Peyer's patch (tissue), 4 donors: ENCODE measurements at places on chromosomes 3 and 15.

GRCh38 chr3:193225302-193226125 is 15.5 kb upstream of the PLAAT1 start:
- DNase-seq: no peak
- H3K4me1 ChIP-seq: no peaks in the 10 kb centered on the region
- H3K4me3 ChIP-seq: no peak overlapping the region
- no peaks in the 10 kb centered on the region for H3K36me3 ChIP-seq
- no peaks in the 10 kb centered on the region for H3K27me3 ChIP-seq
- H3K27ac ChIP-seq: no peak overlapping the region

DNA sequence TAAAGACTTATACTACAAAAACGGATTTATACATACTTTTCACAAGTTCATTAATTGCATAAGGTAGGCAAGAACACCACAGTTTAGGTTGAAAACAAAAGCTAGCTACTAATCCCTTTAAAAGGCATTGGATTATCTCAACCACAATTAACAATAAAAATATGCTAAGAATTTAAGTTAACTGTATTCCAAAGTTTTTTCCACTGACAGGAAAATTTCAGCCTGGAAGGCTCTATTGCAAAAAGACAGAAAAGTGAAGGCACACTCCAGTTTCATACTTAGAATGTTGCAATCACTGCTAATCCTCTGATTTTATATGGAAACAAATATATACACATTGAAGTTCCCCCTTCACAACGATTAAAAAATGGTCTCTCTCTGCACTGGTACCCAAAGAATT is 71.5 kb downstream of the TJP1 start:
- H3K4me1 ChIP-seq: no peaks in the 10 kb centered on the region
- H3K36me3 ChIP-seq: peaks cover 8% of the 10 kb centered on the region
- no peak for DNase-seq
- H3K27ac ChIP-seq: no peak overlapping the region
- H3K4me3 ChIP-seq: no peak overlapping the region
- H3K27me3 ChIP-seq: no peaks in the 10 kb centered on the region

DNA sequence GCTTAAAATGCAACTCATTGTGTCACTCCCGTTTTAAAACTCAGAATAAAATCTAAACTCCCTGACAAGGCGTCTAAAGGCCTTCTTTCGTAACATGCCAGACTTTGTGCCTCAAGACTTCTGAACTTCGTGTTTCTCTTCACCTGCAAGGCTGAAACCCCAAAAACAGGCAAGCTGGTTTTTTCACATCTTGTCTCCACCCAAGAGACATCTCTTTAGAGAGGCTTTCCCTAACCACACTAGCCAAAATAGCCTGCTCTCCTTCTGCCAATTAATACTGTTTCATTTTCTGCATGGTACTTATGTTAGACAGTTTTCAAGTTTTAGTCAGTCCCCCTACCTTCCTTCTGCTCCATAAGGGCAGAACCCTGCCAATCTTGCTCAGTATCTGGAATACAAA is 41.6 kb downstream of the RAF1 start:
- peaks cover 39% of the 10 kb centered on the region for H3K4me1 ChIP-seq
- no peak overlapping the region for H3K27ac ChIP-seq
- H3K36me3 ChIP-seq: no peaks in the 10 kb centered on the region
- H3K27me3 ChIP-seq: no peaks in the 10 kb centered on the region
- H3K4me3 ChIP-seq: no peak overlapping the region

- H3K4me1 ChIP-seq: no peaks in the 10 kb centered on the region
- no peak overlapping the region for H3K27ac ChIP-seq
- H3K27me3 ChIP-seq: no peaks in the 10 kb centered on the region
- no peak overlapping the region for H3K4me3 ChIP-seq
- no peaks in the 10 kb centered on the region for H3K36me3 ChIP-seq
Measured at GRCh38 chr3:28698706-28699105, 350.1 kb upstream of the AZI2 start.

DNA sequence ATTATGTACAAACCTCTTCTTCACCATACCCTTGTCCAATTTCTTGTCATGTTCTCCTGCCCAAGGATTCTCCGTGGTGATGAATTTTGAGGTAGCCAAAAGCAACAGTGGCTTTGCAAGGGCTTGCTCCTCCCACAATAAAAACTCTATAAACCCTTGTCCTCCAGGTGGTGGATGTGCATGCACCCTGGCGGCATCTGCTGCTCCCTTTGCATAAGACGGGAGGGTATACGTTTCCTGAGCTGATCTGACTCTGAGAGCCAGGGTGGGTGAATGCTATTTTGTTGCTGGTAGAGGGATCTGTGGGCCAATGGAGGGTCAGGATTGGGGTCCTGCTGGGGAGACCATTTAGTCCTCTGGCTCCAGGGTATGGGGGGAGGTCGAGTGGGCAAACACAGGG is 5.4 kb downstream of the DNAH1 start:
- DNase-seq: no peak
- H3K27me3 ChIP-seq: no peaks in the 10 kb centered on the region
- no peak overlapping the region for H3K27ac ChIP-seq

DNA sequence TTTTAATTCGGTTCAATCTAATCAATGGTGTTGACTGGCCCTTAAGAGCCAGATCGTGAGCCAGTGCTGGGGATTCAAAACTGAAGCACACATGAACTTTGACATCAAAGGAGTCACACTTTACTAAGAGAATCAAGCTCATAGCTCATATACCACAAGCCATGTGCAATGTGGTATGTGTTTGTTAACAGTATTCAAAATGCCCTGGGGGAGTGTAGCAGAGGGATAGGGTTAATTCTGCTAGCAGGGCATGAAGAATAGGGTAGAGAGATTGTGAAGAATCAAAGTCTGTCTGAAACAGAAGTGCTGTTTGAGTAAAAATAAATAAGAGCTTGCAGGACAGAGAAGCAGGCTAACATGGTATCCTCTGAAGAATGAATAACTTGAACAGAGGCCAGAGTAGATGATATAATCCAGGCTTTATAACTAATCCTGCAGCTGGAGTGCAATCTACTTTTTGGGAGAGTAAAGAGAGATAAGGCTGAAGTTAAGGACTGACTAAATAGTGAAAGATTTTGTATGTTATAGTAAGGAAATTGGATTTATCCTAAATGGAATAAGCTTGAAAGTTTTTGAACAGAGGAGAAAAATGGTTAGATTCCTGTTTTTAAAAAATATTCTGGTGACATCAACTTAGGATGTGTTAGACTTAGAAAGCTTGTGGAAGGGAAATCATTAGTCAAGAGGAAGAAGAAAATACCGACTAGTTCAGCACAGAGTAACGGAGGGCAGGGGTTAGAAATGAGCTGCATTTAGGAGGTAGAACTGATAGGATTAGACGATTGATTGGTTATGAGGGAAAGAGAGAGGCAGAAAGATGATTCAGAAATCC is 292.0 kb downstream of the NFKBIZ start:
- no peak for DNase-seq
- no peaks in the 10 kb centered on the region for H3K4me1 ChIP-seq
- H3K36me3 ChIP-seq: no peaks in the 10 kb centered on the region

DNA sequence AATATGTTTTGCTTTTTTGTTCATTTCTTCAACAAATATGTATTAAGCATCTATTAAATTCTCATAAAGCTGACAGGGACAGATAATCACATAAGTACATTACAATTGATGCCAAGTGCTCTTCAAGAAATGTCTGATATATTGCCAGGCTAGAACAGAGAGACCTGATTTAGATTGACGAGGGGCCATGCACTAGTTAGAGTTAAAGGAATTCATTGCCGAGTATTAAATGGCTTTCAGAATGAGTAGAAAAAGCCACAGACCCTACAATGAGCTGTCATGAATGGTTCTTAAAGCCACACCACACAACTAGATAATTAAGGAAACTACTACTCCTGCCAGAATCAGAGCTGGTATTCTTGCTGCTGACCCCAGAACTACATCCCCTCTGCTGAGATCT is 250.2 kb upstream of the MME start:
- no peak for DNase-seq
- no peaks in the 10 kb centered on the region for H3K36me3 ChIP-seq
- no peaks in the 10 kb centered on the region for H3K4me1 ChIP-seq
- no peak overlapping the region for H3K27ac ChIP-seq
- H3K27me3 ChIP-seq: no peaks in the 10 kb centered on the region

DNA sequence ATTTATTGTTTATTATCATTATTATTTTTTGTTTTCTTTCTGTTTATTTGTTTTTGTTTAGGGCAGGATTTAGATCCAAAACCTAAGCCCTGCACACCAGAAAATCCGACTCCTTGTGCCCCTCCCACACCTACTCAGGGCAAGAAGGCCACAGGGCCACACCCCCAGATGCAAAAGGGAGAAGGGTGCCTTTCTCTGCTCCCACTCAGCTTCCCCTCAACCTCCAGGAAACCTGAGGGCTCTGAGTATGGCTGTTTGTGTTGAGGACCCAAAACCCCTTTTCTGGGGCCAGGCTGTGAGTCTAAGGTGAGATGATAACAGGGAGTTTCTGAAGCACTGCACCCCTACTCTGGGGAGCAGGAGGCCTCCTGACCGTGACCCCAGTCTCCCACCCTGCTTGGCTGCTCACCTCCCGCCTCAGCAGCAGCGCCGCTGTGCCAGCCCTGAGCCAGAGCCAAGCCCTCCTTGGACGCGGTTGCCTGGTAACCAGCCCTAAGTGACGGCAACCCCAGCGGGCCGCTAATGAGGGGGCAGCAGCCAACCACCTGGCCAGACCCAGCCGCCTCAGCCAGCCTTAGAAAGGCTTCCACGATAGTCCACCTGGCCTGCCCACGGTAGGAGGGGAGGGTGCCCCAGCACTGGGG is 6.4 kb upstream of the C15orf39 start:
- DNase-seq: no peak
- H3K27me3 ChIP-seq: no peaks in the 10 kb centered on the region
- no peaks in the 10 kb centered on the region for H3K36me3 ChIP-seq
- no peaks in the 10 kb centered on the region for H3K4me1 ChIP-seq
- no peak overlapping the region for H3K27ac ChIP-seq

DNA sequence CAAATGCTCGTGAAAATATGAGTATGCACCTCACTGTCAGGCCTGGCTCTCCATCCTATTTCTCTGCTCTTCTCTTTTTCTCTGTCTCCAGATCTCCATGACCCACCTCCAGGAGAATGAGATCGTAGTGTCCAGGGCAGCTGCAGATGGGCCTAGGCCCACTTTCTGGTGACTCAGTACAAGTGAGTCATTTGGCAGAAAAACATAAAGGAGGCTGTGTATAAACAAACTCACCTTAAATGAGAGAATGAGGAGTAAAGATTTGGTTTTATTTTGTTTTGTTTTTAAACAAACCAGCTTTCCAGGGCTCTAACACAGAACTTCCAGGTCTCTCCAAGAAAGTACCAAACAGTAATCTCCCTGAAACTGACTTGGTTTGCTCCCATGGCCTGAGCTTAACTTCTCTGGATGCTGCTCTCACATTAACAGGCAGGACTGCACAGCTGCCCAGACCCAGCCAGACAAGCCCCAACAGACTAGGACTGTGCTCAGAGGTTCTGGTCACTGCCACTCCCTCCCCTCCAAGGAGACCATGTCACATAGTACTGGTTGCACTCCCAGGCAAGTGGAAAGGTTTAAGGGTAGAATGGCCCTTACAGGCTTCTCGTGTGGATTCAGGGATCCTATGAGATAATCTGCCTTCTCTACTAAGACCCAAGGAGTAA is 1.5 kb upstream of the HEG1 start:
- no peak overlapping the region for H3K4me3 ChIP-seq
- no peak for DNase-seq
- H3K36me3 ChIP-seq: no peaks in the 10 kb centered on the region
- H3K4me1 ChIP-seq: no peaks in the 10 kb centered on the region
- H3K27ac ChIP-seq: no peak overlapping the region
- no peaks in the 10 kb centered on the region for H3K27me3 ChIP-seq

GRCh38 chr3:149589332-149589731 is 68.5 kb downstream of the WWTR1 start:
- DNase-seq: no peak
- H3K27ac ChIP-seq: no peak overlapping the region
- no peaks in the 10 kb centered on the region for H3K36me3 ChIP-seq
- H3K27me3 ChIP-seq: no peaks in the 10 kb centered on the region

DNA sequence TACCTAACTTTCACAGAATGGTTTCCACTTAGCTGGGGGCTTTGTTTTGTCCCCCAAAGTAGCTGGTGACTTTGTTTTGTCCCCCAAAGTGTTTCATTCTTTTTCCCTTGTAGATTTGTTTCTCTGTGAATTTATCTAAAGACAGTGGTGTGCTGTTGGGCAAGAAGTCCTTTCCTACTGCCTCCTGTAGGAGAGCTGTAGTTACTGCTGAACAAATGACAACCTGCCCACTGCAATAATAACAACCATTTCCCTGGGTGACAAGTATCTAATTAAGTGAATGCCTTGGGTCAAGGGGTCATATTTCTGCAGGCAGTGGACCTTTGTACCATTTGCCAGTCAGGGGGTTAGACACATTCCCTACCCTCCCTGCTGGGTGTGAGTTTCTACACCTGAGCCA is 125.4 kb upstream of the BFSP2 start:
- no peak overlapping the region for H3K4me3 ChIP-seq
- no peaks in the 10 kb centered on the region for H3K36me3 ChIP-seq
- H3K4me1 ChIP-seq: peaks cover 1% of the 10 kb centered on the region

GRCh38 chr3:149316437-149316836 is 17.0 kb downstream of the TM4SF18 start:
- H3K27me3 ChIP-seq: no peaks in the 10 kb centered on the region
- no peak for DNase-seq
- no peaks in the 10 kb centered on the region for H3K36me3 ChIP-seq
- no peaks in the 10 kb centered on the region for H3K4me1 ChIP-seq

DNA sequence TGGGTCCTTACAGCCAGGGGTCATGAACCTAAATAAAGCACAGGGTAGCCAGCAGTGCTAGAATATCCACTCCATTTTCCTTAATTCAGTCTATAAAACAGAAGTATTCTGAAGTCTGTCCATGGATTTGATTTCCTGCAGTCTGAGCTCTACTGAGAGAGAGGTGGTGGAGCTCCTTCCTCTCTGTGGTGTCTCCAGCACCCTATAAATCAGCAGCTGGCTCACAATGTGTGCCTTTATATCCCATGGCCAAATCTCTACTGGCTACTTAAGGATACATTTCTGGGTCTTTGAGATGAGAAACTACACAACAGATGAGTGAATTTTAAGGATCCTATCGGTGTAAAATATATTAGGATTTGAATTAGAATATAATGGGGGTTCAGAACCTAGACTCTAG is 339.9 kb upstream of the RBMS3 start:
- DNase-seq: no peak
- no peaks in the 10 kb centered on the region for H3K27me3 ChIP-seq
- no peak overlapping the region for H3K27ac ChIP-seq
- no peaks in the 10 kb centered on the region for H3K4me1 ChIP-seq

DNA sequence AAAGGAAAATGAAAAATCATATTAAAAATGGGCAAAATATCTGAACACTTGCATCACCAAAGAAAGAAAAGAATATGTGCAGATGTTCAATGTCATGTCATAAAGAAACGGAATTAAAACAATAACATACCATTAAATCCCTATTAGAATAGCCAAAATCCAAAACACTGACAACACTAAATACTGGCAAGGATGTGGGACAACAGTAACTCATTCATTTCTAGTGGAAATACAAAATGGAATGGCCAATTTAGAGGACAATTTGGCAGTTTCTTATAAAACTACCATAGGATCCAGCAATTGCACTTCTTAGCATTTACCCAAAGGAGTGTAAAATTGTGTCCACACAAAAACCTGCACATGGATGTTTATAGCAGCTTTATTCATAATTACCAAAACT is 542.5 kb upstream of the UBE2E2 start:
- H3K36me3 ChIP-seq: no peaks in the 10 kb centered on the region
- no peaks in the 10 kb centered on the region for H3K4me1 ChIP-seq
- no peaks in the 10 kb centered on the region for H3K27me3 ChIP-seq
